ENCODE measurements at places on chromosomes 4 and X.

GRCh38 chrX:45527834-45528233, 327.2 kb upstream of the DIPK2B start:
- DNase-seq: no peak

- DNase-seq: no peak
Measured at GRCh38 chrX:34140816-34141215, 8.7 kb upstream of the FAM47A start.

DNA sequence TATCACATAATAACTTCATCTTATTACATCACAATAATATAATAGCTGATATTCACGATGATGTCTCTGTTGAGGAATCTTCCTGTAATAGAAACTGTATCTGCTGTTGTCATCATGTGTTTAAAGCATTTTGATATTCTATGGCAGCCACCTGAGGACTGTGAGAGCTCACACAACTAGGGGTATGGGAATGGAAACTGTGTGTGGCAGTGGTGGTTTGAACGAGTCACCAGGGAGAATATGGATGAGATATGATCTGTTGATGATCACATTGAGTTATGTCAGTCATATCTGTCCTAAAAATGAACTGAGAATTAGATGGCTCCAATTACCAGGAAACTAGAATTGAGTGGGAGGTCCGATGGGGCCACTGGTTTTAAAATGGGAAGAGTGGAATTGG, 169.6 kb downstream of the MID1IP1 start:
- DNase-seq: no peak

DNA sequence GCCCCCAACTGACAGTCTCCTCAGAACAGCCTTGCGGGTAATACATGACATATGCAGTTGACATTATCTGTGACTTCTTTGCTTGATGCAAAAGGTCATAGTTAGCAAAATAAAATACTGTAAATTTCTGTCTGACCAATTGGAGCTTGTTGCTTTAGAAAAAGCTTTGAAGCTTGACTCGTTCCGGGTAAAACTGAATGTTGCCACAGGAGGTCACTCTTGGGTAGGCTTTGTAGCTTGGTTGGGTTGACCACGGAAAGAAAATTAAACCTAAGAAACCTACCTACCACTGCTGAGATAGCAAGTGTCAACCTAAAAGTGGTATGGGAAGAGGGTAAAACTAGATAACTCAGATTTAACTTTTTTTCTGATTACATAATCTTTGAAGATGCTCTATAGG, 23.2 kb downstream of the PRPS2 start:
- DNase-seq: no peak

DNA sequence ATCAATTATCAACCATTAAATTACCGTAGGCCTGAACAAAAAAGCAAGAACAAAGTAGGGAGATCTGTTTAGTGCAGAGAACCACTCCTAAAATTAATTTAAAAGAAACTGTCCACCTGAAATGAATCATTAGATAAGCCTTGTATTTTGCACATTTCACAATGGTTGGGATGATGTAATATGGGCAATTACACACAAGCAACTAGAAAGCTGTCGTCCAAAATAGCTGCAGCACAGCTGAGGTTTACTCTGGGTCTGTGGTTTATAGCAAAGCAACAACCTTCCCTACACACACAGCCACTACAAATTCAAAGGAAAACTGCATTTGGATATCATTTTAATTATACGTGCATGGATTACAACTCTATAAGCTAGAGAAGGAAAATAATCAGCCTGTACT, 28.5 kb downstream of the PCDH19 start:
- DNase-seq: no peak

- no peak for DNase-seq
Measured at GRCh38 chrX:133412665-133413064, 2.6 kb downstream of the GPC4 start.

DNA sequence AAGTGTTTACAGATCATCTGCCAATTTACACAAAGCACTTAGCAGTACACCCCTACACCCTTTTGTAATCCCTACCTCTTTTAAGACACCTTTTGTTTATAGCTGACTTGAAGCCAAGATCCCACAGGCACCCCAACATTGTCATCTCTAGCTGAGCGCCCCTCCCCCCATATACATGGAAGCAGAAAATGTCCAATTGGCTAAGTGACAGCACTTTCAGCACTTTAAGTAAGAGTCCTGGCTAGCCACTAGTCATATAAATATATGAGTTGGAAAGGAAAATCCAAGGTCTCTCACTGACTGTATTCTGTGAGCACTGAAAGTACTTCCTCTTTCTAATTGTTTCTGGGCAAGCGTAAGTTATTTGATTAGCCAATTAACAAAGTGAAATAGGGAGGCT, 108.2 kb downstream of the NSUN7 start:
- DNase-seq: no peak

- no peak for DNase-seq
Measured at GRCh38 chr4:145299380-145300076, 119.1 kb upstream of the OTUD4 start.

GRCh38 chr4:123599061-123599919, 202.7 kb downstream of the SPRY1 start:
- DNase-seq: no peak

- DNase-seq: no peak
Measured at GRCh38 chrX:12304261-12304660, 166.0 kb downstream of the FRMPD4 start.

DNA sequence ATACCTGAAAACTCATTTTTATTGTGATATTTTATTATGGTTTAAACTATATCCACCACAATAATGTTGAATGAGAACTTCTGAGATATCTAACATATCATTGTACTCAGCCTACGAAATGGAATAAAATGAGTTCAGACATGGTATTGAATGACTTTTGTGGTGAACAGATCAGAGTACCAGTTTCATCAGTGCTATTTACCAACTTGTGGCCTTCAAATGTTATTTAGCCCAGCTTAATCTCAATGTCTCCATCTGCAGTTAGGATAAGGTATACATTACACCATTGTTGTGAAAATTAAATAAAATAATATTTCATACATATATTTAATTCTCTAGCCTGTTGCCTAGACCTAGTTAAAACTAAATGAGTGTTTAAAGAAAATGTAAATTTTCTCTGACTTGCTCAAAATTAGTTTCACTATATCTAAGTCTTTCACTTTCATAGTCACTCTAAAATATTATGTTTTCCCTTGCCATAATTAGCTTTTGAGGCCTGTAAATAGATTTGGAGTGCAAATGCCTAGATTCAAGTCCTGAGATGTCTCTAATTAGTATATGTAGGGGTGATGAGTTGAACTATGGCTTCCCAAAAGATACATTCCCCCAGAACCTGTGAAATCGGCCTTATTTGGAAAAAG, 594.2 kb downstream of the STPG2 start:
- DNase-seq: no peak

GRCh38 chr4:93657527-93657926, 171.0 kb upstream of the ATOH1 start:
- DNase-seq: no peak

DNA sequence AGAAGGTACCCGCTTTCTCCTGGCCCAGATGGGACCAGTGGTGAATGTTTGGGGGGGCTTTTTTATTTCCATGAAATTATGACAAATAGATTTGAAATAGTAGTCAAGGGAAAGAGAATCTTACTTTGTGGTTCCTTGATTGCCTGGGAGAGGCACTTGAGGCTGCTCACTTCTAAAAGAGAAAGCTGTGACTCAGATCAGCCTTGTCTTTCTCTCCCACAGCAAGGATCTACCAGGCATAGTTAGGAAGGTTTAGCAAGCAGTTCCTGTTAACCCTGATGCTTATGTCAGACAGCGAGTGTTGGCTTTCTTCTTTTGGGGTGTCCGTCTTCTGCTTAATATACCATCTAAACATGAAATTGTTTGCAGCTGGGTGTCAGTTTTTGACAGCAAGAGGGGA, 114.5 kb downstream of the TSPAN7 start:
- DNase-seq: no peak

All from NCI-H1048 (cell line).